ENCODE measurements at places on chromosomes 4 and X. TPM values are rescaled to one million over a fixed set of nuclear protein-coding genes. Genes with fewer than 3 reads are reported as not detected.

Gene KLB
- polyA plus RNA-seq = 0.02 TPM

Gene CRMP1
- polyA plus RNA-seq = 0.06 TPM

Gene ATP1B4
- not detected for polyA plus RNA-seq

Gene MMRN1
- polyA plus RNA-seq = 143 TPM

Gene AKAP14
- not detected for polyA plus RNA-seq

Gene CCSER1
- polyA plus RNA-seq = 0.03 TPM

Gene GPR101
- polyA plus RNA-seq = not detected

Gene RTL5
- polyA plus RNA-seq = 0.99 TPM

Gene PAK3
- 0.01 TPM for polyA plus RNA-seq

Gene ARMCX2
- polyA plus RNA-seq = 37.4 TPM

Gene SH2D1A
- polyA plus RNA-seq = not detected

Gene STAG2
- 9.1 TPM for polyA plus RNA-seq

Gene AFF2
- not detected for polyA plus RNA-seq

Gene HOPX
- 3.8 TPM for polyA plus RNA-seq

Gene ODAPH
- not detected for polyA plus RNA-seq

Gene TRPC3
- not detected for polyA plus RNA-seq

Gene TMEM271
- polyA plus RNA-seq = not detected

Gene SATL1
- polyA plus RNA-seq = not detected

Gene TXK
- not detected for polyA plus RNA-seq

Gene EGF
- not detected for polyA plus RNA-seq

Gene NXF3
- polyA plus RNA-seq = not detected

Gene FGA
- not detected for polyA plus RNA-seq

Gene RAB39B
- not detected for polyA plus RNA-seq

Gene SPATA18
- polyA plus RNA-seq = 2.7 TPM

Gene TLR6
- 0.16 TPM for polyA plus RNA-seq

Gene SLC39A8
- 1.7 TPM for polyA plus RNA-seq

Data from endothelial cell of umbilical vein (primary cell).